ENCODE measurements at places on chromosomes 2 and 18. TPM values are rescaled to one million over a fixed set of nuclear protein-coding genes. Genes with fewer than 3 reads are reported as not detected.

Gene CMPK2
- 94.3 TPM for total RNA-seq

Gene HOXD1
- not detected for total RNA-seq

Gene L3MBTL4
- total RNA-seq: 0.27 TPM

Gene LAMA3
- 0.54 TPM for total RNA-seq

Gene IL1R1
- total RNA-seq: 0.81 TPM

Gene DNAJC5G
- total RNA-seq: not detected

Gene ADRA2B
- total RNA-seq: 0.06 TPM

Gene PCBP1
- 544 TPM for total RNA-seq

Gene FSHR
- total RNA-seq: not detected

Gene GPN1
- total RNA-seq: 44.1 TPM

Gene KIF1A
- 0.37 TPM for total RNA-seq

Gene TUBA3E
- not detected for total RNA-seq

Gene CXCR1
- total RNA-seq: 1.1 TPM

Gene PCARE
- not detected for total RNA-seq

Gene IL37
- not detected for total RNA-seq

Gene ARHGEF4
- total RNA-seq: 0.40 TPM

Gene TMEM247
- not detected for total RNA-seq

Gene ERLEC1
- 22.7 TPM for total RNA-seq

Gene GAREM1
- total RNA-seq: not detected

Gene KLF7
- 35.3 TPM for total RNA-seq

Gene ALPI
- total RNA-seq: not detected

Gene COL4A3
- not detected for total RNA-seq

Gene SCN9A
- total RNA-seq: 0.52 TPM

Gene TUBA4A
- total RNA-seq: 339 TPM

Gene SERPINB13
- not detected for total RNA-seq

Gene STPG4
- 0.44 TPM for total RNA-seq

Gene MC4R
- not detected for total RNA-seq

Gene SNTG2
- total RNA-seq: not detected

Gene SCYGR4
- not detected for total RNA-seq

Gene C18orf63
- not detected for total RNA-seq

Gene ARL5A
- total RNA-seq: 47.4 TPM

Gene MROH2A
- total RNA-seq: not detected

Gene MDH1B
- 0.50 TPM for total RNA-seq

Gene GALNT13
- 0.15 TPM for total RNA-seq

Gene IL36A
- total RNA-seq: not detected

All from activated CD4-positive, alpha-beta T cell treated with anti-CD3 and anti-CD28 coated beads, Interleukin-2, amount 10 ng/mL, durations not matched to agents 7 days and 5 days (primary cell).